ENCODE measurements at places on chromosomes 11 and 22.

DNA sequence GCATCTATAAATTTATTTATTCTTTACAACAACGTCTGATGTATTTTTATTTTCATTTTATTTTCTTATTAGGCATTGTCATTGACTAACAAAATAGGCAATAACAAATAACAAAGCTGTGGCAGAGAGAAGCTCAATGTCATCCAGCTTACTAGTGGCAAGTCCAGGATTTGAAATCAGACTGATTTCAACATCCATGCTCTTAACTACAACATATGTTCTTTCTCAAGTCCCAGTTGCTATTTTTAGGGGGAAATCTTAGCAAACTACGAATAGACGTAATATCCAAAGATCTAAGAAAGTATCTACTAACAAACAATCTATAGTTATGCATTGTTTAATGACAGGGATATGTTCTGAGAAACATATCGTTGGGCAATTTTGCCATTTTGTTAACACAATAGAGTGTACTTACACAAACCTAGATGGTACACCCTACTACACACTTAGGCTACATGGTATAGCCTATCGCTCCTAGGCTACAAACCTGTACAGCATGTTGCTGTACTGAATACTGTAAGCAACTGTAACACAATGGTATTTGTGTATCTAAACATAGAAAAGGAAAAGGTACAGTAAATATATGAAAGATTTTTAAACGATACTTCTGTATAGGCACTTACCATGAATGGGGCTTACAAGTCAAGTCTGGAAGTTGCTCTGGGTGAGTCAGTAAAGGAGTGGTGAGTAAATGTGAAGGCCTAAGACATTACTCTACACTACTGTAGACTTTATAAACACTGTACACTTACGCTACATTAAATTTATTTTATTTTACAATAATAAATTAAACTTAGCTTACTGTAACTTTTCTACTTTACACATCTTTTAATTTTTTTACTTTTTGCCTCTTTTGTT, 151.3 kb downstream of the DLG2 start:
- DNase-seq = no peak

- DNase-seq = no peak
Measured at GRCh38 chr11:76629853-76630599, 40.5 kb downstream of the LRRC32 start.

DNA sequence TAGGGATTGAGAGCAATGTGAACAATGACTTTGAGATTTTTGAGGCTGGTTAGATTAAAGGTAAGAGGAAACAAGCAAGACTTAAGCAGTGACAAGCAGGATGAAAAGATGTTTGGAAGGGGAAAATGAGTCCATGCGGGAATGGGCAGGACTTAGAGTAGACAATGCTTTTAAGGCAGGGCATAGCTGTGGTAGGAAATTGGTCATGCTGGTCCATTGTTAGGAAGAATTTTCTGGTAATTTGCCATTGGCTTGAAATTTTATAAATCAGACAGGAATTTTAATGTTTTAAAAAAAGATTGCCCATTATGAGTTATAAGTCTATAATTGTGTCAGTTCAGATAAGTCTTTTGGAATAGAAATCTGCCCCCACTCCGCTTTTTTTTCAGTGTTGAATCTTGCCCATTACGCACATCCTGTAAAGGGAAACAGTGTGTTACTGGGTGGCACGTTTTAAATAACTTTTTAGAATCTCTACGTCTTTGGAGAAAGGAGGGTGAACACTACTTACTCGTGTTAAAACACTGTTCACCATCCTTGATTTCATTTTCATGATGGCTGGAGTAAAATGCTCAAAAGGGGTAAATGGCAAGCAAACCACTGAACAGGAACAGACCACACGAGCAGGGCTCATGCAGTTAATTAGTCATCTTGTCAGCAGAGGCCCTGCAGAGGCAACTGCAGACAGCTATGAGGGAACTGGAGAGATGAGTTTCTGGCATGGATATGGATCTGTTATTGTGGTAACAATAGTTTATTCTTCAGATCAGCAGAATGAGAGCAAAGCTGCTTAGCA, 25.0 kb downstream of the SWAP70 start:
- DNase-seq = peak; percentile 9

- DNase-seq = no peak
Measured at GRCh38 chr11:95650276-95650675, 139.3 kb downstream of the FAM76B start.

DNA sequence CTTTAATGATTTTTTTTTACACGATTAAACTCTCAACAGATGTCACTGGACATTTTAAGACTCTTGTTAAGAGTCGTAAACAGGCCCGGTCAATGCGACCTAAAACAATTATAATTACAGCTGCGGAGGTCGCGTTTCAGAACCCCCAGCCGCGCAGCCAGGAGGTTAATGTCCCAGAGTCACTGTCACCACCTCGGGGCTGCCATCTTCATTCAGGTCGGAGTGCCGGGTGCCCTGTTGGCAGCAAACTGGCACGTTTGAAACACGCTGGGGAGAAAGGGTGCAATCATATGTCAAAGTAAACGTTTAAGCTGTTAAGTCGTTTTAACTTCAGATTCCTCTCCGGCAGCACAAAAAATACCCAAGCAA, 711 bp upstream of the PHF21B start:
- no peak for DNase-seq

DNA sequence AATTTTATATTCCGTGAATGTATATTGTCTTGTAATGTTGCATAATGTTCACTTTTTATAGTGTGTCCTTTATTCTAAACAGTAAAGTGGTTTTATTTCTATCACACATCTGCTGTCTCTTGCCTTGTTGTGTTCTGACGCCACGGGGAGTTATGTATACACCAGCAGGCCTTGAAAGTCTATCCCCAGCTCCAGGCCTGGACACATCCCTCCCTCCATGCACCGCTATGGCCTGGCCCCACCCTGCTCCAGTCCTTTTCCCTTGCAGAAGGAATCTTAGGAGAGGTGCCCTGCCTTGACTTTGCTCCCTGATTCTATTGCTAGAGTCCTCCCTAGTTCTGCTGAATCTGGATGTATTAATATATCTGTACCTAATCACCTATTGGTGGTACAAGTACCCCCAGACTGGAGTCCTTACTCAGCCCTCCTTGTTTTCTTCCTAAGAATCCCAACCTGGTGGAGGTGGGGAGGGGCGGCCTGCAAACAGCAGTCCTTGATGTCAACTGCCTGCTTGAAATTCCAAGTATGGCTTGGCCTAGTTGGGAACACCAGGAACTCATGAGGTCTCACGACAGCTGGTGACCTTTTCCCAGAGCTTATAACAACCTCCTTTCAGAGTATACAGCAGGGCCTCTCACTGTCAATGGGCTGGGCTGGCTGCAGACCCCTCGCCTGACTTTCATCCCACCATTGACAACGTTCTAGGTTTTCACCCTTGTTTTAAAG, 61.6 kb downstream of the TIMP3 start:
- no peak for DNase-seq

GRCh38 chr11:15493921-15494620, 379.3 kb downstream of the INSC start:
- no peak for DNase-seq

DNA sequence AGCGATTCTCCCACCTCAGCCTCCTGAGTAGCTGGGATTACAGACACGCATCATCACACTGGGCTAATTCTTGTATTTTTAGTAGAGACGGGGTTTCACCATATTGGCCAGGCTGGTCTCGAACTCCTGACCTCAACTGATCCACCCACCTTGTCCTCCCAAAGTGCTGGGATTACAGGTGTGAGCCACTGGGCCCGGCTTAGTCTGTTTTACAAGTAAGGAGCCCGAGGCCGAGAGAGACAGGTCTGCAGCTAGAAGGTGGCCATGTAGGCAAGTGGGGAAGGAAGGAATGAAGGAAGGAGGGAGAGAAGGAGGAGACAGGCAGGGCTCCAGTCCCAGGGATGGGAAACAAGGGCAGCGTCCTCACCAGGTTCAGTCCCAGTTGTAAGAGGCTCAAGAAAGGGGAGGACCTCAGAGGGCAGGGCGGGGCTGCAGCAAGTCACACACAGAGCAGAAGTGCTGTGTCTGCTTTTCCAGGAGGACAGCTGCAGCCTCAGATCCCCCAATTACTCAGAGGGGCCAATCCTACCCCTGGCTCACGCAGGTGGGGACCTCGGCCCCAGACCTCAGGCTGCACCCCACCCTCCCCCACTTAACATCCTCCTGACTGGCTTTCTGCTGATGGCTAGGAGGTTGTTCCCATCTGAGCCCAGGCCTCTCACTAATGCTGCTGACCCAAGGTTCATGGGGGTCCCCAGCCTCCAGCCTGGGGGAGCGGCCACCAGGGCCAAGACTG, 53.8 kb upstream of the PRR5 start:
- no peak for DNase-seq

DNA sequence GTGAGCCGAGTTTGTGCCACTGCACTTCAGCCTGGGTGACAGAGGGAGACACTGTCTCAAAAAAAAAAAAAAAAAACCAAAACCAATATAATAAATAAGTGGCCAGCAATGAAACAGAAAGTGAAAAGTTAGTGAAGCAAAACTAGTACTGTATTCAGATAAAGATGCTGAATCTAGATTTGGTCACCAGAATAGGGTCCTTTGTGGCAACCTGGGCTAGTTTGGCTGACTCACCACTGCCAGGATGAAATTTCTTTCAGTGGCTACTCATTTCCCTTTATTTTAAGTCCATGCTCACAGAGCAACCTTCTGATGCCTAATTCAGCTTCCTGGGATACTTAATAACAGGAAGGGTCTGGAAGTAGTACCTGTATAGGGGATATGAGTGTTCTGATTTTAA, 26.0 kb downstream of the LIMK2 start:
- DNase-seq = no peak

DNA sequence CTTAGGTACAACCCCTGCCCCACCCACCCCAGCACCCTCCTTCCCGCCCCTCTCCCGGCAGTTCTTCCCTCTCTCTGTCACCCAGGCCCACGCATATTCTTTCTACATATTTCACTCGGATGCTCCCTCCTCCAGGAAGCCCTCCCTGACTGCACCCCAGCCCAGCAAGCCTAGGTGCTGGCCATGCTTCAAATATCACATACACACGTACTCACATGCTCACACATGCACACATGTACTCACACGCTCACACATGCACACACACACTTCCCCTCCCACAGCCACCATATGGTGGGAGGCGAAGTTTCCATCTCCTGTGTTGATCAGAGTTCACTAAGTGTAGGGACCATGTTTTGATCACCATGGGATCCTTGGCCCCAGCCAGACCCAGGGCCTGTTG, 90.4 kb downstream of the WNT7B start:
- no peak for DNase-seq

DNA sequence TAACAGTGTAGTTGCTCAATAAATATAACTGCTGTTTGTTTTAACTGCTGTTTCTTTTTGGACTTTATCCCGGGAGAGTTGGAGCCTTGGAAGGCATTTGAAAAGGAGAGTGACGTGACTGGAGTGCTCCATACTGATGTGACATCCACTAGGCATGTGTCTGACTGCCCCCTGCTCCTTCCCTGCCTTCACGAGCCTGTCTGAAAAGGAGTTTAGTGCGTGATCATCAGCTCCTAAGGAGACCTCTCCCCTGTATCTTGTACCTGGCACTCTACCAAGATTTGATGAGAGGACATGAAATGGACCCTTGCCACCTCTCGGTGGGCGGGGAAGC, 22.9 kb downstream of the ZBTB16 start:
- DNase-seq = no peak

DNA sequence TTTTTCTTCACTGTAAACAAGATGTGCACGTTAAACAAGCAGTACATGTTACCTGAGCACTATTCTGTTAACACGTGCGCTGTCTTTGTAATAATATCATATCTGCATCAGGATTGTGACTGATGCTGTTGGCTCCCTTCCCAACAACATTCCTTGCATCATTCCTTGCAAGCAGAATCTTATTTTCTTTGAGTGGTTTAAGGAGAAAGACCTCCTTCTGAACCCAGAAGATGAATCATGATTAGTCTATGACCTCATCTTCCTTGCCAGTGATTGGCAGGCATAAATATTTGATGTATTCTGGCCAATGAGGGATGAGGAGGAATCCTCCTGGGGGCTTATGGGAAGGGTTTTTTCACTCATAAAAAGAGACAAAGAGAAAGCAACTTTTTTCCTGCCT, 46.2 kb downstream of the C11orf71 start:
- DNase-seq = no peak

GRCh38 chr11:44286268-44286880, 23.6 kb downstream of the ALX4 start:
- DNase-seq = peak; percentile 61

DNA sequence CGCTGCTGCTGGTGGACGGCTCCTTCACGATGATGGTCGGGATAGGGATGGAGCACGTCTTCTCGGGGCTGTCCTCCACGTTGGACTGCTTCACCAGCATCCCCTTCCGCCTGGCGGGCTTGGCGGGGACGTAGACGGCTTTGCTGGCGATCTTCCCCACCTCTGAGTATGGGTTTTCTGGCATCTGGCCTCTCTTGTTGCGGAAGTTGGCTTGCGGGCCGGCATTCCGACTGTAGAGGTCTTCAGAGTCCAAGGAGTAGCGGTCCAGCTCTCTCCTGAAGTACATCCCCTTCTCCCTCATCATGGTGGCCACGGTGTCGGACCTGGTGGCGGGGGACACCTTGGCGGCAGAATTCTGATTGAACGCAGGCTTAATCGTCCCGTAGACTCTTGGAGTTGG, 88.8 kb downstream of the CTTN start:
- no peak for DNase-seq

DNA sequence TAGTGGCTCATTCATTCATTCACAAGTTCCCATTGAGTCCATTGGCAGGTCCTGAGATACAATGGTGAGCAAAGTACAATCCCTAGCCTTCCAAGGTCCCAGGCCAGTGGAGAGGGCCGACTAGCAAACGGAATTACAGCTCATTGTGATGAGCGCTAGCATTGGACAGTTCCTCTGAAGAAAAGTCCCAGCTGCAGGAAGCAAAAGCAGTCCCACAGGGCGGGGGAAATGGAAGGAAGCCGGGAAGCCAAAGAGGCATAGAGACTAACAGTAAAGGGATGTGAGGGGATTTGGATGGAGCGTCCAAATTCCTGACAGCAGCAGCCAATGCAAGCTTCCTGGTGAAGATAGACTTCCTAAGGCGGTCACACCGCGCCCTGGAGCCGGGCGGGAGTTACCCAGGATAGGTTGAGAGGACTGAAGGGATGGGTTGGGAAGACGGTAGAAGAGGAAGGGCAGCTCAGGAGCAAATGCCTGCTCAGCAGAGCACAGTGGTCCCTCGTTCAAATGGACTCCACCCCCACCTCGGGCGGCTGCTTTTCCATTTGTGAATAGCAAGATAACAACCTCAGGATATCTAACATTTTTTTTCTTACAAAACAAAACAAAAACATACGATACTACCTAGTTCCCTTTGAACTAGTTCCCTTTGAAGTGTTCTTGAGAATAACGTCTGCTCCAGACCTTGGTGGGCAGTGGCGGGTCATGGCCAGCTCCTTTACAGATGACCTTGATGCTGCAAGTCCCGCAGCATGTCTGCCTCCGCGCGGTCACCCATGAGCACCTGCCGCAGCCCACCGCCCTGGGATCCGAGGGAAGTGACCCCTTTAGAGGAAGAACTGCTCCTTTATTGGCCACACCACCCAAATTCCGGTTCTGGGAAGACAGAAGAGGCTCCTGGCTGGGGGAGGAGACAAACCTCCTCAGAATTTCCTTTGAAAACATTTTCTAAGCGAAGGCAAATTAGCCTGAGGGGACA, 132.9 kb downstream of the RASSF10 start:
- DNase-seq = no peak

GRCh38 chr11:124737638-124738305, 2.0 kb upstream of the NRGN start:
- no peak for DNase-seq

- DNase-seq = no peak
Measured at GRCh38 chr11:115676206-115676605, 172.0 kb upstream of the CADM1 start.
